ENCODE measurements at places on chromosomes 16 and 17.

DNA sequence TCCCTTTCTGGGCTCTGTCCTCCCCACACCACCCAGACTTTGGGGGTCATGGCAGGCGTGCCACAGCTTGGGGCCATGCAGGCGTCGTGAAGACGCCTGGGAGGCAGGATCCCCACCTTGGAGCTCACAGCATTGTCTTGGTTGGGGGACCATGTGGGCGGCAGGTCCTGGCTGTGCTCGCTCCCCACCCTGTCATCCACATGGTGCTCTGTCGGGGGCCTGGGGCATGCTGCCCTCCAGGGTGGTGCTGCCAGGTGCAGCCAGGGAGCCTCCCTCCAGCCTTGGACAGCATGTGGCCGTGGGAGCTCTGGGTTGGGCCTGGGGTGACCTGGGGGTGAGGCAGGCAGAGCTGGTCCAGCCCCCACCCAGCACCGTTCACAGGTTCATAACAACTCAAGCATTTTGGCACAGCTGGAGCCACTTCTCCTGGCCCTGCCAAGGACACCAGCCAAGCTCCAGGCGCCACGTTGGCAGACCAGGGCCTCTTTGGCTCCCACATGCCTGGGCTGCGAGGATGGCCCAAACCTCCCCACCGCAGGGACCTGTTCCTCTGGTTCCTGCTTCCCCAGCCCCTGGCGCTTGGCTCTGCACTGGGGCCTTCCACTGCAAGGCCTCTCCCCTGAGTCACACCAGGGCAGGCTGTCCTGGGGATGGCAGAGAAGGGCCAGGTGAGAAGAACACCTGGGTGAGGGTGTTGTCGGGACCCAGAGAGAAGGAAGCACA lies 15.1 kb upstream of the ATP6V0C start:
- no peak for DNase-seq

DNA sequence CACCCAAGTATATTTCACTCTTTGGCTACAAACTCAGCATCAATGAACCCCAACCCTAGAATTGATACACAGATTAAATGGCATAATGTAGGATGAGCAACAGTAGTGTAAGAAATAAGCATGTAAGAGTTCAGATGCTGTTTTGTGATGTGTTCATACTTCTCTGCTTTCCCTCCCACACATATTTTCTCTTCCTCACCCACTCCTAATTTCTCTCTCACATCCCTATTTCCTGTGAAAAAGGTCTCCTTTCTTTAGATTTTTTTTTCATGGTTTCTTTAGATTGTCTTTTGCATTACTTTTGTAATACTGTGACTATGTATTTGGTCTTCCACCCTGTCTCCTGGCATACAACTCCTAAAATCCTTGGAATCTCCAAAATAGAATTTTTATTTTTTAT lies 21.7 kb downstream of the CREBBP start:
- no peak for DNase-seq

DNA sequence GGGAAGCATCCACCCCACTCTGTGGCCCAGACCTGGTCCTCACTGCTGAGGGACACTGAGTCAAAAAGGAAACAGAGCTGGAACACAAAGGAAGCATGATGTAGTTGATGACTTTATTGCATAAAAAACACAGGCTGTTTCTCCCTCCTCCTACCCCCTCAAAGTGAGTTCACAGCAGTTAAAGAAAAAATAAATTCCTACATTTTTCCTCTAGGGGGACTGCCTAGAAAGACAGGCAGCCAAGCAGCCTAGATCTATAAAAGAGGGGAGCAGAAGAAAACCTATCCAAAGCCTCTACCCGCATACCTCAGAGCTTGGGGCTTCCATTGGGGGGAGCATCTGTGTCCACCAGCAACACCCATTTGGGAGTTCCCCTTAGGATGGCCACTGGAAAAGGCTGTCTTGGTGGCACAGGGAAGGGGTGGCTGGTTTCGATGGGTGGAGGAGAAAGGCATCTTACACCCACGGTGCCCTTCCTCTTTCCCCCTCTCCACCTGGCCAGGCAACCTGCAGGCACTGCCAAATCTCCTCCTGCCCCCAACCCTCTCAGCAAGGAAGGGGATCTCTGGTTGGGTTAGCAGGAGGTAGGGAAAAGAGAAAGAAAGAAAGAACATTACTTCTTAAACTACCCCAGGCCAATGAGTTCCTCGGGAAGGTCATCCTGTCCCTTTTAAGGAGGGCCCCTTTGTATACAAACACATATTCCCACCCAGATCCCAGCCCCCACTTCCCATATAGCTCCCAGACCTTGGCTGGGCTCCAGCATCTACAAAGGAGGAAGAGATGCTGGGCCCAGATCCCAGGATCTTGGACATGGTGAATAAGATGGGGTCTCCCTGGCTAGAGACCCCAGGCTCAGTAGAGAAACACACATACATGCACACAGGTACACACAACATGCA lies 4.0 kb upstream of the SCRN2 start:
- DNase-seq = no peak

DNA sequence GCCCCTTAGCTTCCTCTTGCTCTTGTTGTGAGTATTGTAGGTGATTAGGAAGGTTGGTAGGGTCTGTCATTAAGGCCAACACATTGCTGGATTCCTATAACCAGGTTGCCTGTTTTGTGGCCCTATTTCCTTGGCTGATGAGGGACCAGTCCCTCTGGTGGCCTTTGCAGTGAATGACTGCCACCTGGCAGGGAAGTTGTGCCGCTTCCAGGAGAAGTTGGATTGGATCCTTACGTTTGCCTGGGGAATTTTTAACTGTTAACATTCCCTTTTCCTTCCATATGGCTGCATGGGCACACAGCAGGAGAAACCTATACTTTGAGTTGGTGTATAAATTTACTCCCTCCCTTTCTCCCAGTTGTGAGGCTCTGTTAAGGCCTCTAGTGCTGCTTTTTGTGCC lies 32.4 kb downstream of the LCMT1 start:
- DNase-seq = no peak

- peak; percentile 24 for DNase-seq
These were observed 73.3 kb upstream of the MTMR4 start for GRCh38 chr17:58587713-58588117.

GRCh38 chr16:1530883-1531637 lies 2.4 kb upstream of the TMEM204 start:
- DNase-seq = no peak

- DNase-seq = no peak
These were observed 29.5 kb downstream of the SBK1 start for GRCh38 chr16:28321700-28322411.

DNA sequence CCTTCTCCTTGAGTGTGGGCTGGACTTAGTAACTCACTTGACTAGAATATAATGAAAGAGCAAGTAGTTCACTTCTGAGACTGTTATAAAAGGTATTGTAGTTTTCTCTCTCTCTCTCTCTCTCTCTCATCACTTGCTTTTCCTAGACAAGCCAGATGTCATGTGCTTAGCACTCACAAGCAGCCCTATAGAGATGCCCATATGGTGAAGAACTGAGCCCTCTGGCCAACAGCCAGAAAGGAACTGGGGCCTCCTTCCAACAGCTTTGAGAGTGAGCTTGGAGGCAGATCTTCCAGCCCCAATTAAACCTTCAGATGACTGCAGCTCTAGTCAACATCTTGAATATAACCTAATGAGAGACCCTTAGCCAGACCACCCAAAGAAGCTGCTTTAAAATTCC lies 440.5 kb downstream of the GRIN2A start:
- DNase-seq = no peak

DNA sequence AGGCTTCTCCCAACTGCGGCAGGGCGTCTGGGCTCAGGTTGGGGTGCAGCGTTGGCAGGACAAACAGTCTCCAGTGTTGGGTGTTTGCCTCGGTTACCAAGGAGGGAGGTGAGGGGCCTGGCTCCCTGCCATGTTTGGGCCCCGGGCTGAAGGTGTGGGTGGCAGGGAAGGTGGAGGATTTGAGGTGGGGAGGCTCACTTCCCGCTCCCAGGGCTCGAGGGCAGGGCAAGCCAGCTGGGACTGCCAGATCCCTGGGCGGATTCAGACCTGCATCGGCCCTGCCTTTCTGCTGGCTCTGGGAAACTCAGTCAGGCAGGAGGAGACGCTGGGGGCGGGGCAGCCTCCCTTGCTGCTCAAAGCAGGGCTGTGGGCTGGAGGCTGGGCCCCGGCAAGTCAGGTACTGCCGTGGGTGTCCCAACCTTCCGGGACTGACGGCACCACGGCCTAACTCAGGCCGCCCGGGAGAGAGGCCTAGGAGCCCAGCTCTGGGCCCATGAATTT lies 31.3 kb upstream of the KRT17 start:
- no peak for DNase-seq

DNA sequence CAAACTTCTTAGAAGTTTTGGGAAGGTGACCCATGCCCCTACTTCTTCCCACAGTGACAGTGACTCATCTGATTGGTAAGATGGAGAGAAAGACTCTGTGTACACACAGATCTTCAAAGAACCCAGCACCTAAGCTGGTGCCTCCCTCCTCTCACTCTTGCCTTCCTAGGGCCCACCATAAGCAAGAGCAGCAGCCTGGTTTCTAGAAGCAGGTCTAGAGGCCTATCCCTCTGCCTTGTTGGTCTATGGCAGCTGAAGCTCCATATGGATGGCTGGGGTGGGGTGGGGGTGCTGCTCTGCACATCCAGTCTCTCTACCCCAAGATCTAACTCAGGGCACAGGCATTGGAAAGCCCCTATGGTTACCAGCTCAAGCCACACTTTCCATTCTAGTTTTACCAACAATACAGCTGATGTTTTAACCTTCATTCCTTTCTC lies 47.5 kb downstream of the STAT3 start:
- no peak for DNase-seq
